ENCODE measurements at places on chromosomes 6 and 20.

DNA sequence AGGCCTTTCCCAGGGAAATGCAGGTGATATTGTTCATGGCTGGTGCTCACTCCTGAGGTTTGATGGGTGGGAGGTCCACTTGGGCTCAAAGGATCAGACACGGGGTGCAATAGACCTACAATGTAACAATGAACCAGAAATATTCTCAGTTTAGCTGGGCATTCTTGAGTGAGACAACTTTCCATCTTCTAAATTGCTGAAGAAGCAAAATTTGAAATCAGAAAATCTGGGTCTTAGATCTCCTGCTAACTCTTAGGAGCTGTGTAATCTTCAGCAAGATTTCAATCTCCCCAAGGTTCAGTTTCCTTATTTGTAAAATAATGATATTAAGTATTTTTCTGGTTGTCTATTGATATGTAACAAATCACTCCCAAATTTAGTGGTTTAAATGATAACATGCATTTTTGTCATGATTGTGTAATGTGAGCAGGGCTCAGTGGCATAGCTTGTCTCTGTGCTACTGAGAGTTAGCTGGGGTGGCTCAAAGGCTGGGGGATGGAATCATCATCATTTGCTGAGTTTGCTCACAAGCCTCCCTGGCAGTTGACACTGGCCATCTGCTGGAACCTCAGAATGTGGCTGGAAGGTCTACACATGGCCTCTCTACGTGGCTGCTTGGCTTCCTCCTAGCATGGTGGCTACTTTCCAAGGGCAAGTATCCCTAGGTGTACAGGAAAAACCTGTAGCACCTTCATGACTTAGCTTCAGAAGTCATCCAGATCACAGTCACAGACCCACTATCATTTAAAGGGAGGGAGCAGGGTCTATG, 98.8 kb downstream of the GRM1 start:
- DNase-seq, result no peak

- no peak for DNase-seq
Measured at GRCh38 chr6:144094731-144095133, 641 bp downstream of the SF3B5 start.

GRCh38 chr6:35725721-35726438, 11.0 kb upstream of the ARMC12 start:
- DNase-seq, result no peak

DNA sequence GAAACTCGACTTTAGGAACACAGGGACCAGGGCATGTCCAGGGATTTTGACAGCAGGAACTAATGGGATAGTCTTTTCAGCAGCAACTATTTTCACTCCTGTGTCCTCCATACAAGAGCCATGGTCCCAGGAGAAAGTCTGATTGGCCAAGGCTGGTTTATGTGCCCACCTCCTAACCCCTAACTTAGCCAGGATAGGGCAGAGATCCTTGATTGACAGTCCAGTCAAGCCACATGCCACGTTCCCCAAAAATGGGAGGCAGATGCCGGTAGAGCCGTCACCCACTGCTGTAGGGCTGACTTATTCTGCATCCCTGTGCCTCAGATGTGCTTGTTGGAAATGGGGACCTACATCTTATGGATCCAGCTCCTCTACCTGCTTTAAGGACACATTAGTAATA, 22.3 kb downstream of the SLC2A10 start:
- no peak for DNase-seq

DNA sequence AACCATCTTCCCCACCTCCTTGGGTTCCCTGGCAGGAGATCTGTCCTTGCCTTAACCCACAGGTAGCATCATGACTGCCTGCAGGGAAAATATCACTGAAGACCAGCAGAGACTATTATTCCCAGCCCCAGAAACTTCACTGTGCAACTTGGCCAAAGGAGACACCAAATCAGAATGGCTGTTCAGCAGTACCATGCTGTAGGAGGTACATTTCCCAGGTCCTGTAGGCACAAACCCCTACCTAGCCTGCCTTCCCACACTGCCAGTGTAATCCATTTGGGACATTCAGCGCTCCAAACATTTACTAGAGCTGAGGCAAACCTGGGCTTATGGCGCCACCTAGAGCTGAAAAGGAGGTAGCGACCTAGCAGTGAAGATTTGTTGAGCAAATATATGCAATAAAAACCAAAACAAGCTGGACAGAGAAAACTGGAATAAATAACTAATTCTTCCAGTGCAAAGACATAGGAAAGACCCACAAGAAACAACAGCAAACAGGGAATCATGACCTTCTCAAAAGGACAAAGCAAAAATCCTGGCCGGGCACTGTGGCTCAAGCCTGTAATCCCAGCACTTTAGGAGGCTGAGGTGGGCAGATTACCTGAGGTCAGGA, 60.3 kb downstream of the VTA1 start:
- DNase-seq, result peak; percentile 46

- no peak for DNase-seq
Measured at GRCh38 chr20:46640536-46641311, 10.5 kb downstream of the SLC13A3 start.

GRCh38 chr6:158060455-158061360, 79.0 kb downstream of the SYNJ2 start:
- peak; percentile 20 for DNase-seq

GRCh38 chr6:57313009-57313408, 4.4 kb upstream of the PRIM2 start:
- DNase-seq, result no peak

- no peak for DNase-seq
Measured at GRCh38 chr6:13671548-13672127, 40.0 kb downstream of the RANBP9 start.

GRCh38 chr6:113526553-113526952, 330.6 kb upstream of the MARCKS start:
- DNase-seq, result no peak

- DNase-seq, result no peak
Measured at GRCh38 chr6:148085631-148086331, 256.9 kb upstream of the SASH1 start.

GRCh38 chr6:84910906-84911607, 146.7 kb upstream of the TBX18 start:
- DNase-seq, result no peak

GRCh38 chr6:21609881-21610329, 16.4 kb downstream of the SOX4 start:
- DNase-seq, result no peak

DNA sequence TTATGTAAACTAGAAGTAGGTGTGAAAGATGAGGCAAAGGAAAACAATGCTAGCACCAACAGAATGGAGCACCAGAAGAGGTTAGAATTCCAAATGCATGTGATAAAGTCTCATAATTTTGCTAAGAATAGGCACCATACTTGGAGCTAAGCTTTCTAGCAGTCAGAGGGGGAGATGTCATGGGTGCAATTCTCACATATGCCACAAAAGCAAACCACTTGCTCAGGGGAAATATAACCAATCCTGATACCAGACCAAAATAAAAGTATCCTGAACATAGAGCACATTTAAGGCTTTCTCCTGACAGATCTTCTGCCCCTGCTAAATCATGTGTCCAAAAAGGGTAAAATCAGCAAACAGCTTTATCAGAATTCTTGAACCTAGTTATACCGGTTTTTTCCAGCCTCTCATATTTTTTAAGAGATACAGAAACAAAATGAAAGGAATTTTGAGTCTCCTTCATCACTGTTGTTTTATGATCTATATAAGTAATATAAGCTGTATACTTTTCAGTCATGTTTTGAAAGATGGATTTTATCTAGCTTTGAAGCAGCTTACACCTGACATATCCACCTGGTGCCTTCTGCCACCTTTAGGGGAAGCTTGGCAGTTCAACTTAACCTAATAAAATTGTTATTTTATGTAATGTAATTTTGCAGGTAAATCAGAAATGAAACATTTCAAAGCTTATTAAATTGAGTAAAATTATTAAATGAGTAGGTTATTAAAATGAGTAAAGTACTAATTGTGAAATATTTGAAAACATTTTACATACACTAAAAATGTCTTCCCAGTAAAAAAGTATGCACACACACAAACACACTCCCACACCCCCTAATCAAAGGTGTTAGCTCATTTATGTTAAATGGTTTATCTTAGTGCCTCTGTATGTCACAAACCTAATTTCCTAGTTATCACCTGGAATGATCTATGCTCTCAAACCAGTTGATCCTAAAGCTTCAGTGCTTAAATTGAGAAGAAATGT, 2.8 kb downstream of the SPO11 start:
- DNase-seq, result no peak

DNA sequence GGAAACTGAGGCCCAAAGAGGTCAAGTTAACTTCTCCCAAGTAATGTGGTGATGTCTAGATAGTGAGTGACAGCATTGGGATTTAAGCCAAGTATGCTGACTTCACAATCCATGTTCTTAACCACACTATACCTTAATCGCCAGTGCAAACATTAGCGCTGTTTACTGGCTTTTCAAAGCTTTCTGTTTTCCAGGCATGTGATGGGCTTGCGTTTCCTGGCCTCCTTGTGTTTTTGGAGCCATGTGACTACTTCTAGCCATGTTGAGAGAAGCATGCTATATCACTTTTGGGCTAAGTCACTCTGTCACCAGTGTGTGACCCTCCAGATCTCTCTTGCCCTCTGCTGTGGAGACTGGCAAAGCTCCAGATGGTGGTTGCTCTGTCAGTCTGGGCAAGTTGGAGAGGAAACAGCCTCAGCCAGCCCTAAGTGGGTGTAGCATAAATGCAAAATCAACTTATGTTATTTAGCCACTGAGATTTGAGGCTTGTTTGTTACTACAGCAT, 76.9 kb downstream of the ANKRD6 start:
- no peak for DNase-seq

DNA sequence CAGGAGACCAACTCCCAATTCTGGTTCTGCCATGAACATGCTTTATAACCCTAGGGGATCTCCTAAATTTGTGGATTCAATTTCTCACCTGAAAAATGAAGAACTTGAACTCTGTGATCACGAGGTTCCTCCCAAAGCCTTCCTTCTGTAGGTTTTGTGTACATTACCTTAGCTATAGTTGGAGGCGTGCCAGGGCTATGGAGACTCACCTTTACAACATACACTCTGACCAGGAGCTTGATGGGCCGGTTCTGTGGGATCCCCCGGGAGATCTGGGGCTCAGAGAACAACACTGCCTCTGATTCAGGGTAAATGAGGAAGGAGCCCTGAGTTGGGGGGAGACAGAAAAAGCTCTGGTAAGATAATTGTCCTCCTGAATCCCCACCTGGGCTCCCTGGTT, 34.1 kb downstream of the ERGIC3 start:
- no peak for DNase-seq

DNA sequence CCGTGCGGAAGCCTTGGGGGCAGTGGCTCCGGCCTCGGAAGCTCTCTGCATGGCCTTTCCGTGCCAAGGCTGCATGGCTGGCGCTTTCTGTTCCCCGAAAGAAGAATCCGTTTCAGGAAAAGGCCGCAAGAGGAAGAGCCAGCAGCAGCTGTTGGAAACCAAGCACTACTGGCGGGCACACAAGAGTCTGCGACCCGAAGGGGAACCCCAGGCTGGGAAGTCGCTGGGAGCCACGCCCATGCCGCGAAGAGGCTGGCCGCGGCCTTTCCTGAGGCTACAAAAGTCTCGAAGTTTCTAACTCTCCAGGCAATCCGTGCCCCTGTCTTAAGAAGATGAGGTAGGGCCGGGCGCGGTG, at the start of gene CGAS:
Gene CGAS, minus strand, starts transcription at position 191 of the 355 bp plus-strand sequence. Its CDS starts 116 bp downstream, at position 75.
- DNase-seq, result peak; percentile 82

GRCh38 chr20:41072190-41072863, 43.7 kb downstream of the TOP1 start:
- no peak for DNase-seq

GRCh38 chr6:106617302-106617701, 12.0 kb downstream of the RTN4IP1 start:
- DNase-seq, result no peak

GRCh38 chr6:107704347-107705013, 119.6 kb downstream of the SCML4 start:
- DNase-seq, result peak; percentile 40

DNA sequence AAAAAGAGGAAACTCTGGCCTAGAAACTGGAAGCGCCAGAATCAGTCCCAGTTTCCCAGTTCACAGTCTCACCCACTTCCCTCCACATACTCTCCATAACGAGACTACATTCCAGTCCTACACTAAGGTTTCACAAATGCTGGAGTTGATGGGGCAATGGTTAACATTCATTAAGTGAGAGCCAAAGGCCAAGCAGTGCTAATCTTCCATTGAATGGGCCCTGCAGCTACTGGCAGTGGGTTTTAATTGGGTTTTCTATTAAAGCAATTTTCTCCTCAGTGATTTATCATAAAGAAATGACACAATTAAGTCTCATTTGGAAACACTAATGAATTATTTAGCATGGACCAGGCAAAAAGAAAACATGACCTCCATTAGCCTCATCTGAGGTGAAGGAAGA, 20.8 kb upstream of the NRSN1 start:
- DNase-seq, result no peak

DNA sequence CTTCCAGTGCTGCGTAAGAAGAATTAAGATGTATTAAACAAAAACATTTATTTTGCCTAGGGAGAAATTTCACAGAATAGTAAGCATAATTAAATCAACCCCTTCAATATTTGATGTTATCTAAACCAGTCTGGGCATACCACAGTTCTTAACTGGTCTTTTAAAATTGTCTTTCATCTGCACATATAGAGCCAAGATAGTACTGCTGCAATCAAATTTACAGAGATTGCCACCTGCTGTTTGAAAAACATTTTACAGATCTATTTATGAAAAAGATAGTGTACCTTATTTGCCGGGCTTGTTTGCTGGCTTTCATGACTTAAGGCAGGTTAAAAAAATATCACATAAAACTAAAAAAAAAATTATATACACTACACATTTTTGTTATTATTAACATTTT, 323.2 kb downstream of the ADGRB3 start:
- DNase-seq, result no peak

DNA sequence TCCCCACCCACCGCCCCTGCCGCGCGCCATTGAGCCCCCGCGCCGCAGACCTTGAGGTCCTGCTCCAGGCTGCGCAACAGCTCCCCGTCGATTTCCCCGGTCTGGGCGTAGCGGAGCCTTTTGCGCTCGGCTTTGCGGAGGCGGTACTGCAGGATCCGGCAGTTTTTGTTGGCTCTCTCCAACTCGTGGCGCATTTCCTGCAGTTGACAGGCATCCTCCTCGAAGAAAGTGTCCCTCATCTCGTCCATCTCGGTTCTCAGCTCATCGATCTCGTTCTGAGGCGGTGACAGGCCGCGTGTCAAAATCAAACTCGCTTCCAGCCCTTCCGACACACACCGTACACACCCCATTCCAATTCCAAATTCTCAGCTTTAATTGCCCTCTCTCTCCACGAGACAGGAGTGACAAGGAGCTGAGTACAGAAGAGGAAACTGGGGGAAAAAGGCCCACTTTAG, 4.3 kb downstream of the MTCL3 start:
- peak; percentile 30 for DNase-seq

GRCh38 chr6:118134736-118135135, 227.7 kb downstream of the SLC35F1 start:
- no peak for DNase-seq

DNA sequence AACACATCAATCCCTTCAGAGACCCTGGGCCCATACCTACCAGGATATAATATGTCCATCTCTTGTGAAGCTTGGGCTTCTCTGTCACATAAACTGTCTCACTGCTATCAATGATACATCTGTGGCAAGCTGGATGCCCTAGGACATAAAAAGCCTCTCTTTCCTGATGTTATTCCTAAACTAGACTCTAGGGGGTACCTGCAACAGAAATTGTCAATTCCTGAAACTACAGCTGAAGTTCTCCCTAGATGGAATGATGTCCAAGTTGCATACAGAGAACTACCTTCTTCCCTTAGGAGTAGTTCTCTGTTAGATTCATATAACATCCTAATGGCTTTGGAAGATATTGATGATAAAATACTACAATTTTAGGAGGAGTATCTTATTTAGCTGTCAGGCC, 35.8 kb downstream of the TBX18 start:
- DNase-seq, result no peak

- no peak for DNase-seq
Measured at GRCh38 chr6:40555092-40555491, 32.1 kb downstream of the LRFN2 start.

GRCh38 chr6:151551223-151551857, 57.5 kb downstream of the CCDC170 start:
- no peak for DNase-seq
